ENCODE measurements at places on chromosomes 2 and 18. TPM values are rescaled to one million over a fixed set of nuclear protein-coding genes. Genes with fewer than 3 reads are reported as not detected.

The NEURL3 gene
- not detected for total RNA-seq

The FKBP7 gene
- total RNA-seq = 31.2 TPM

The UGT1A1 gene
- not detected for total RNA-seq

The RESP18 gene
- total RNA-seq = not detected

The FSHR gene
- total RNA-seq = not detected

The DUSP19 gene
- 1.6 TPM for total RNA-seq

The TMEM198 gene
- 2.9 TPM for total RNA-seq

Data from fibroblast of villous mesenchyme (primary cell).